ENCODE measurements at places on chromosomes 11 and 22.

DNA sequence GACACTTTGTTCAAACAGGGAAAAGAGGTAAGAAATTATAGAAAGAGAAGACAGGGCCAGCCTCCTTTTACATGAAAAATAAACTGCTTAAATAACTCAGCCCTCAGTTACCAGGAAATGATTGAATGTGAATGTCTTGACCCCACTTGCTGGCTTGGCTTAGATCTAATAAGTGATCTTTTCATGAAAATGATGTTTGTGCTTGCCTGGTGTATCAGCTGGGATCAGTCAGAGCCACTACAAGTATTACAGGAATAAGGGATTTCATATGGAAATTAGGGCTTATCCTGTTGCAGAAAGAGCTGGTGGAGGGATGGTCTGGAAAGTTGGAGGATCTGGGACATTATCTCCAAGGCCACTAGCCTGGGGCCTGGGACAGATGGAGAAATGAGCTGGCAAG lies 51.8 kb downstream of the COMMD9 start:
- DNase-seq: no peak

DNA sequence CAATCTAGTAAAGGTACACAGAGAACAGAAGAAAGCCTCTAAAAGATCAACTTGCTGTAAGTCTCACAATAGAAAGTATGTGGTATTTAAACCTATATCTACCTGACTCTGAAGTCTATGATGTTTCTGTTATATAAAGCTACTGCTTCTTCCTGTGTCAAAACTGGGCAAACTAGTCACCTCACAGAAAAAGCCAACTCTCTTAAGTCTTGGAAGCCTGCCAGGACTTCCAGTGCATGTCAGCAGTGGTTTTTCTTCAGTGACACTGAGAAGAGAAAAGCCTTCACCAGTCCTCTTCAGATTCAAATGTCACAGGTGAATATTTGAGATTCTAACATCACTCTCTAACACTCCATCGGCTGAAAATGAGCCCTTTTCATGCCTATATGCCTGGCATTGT lies 808.0 kb downstream of the DLG2 start:
- DNase-seq: no peak

GRCh38 chr11:73414977-73415651 lies 38.9 kb downstream of the RELT start:
- no peak for DNase-seq

GRCh38 chr11:16610738-16611388 lies 127.6 kb upstream of the C11orf58 start:
- DNase-seq: no peak

- DNase-seq: no peak
Measured at GRCh38 chr11:94968334-94968958, 4.9 kb downstream of the CWC15 start.

GRCh38 chr22:43313244-43313889 lies 29.8 kb downstream of the SCUBE1 start:
- DNase-seq: peak; percentile 13

- no peak for DNase-seq
Measured at GRCh38 chr22:40199852-40200251, 22.1 kb downstream of the TNRC6B start.

DNA sequence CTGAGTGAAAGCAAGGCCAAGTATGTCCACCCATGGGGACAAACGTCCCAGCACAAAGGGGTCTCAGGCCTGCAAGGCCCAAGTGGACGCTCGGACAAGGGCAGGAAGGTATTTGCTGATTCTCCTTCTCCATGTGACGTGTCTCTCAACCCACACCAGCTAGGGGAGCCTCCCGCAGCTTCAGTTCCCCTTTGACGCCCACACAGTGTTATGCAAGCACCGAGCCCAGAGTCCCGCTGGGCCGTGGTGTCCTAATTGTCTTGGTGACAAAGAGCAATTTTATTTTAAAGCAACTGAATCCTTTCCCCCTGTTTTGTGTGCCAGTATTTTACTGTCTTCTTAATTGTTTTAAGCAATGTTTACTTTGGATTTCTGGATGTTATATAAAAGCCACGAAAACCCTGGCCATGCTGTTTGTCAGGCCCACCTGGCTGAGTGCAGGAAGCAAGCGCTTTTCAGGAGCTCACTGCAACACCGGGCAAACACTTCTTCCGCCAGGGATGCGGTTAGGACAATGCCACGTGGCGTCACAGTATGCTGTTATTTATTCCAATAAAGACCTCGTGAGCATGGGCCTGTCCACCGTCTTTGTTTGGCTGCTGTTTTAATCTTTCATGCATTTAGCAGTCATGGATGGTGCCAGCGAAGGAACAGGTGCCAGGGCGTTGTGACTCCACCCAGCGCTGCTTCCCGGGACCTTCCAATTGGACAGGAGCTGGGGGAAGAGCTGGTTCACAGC lies 8.2 kb upstream of the PARVG start:
- DNase-seq: peak; percentile 34

DNA sequence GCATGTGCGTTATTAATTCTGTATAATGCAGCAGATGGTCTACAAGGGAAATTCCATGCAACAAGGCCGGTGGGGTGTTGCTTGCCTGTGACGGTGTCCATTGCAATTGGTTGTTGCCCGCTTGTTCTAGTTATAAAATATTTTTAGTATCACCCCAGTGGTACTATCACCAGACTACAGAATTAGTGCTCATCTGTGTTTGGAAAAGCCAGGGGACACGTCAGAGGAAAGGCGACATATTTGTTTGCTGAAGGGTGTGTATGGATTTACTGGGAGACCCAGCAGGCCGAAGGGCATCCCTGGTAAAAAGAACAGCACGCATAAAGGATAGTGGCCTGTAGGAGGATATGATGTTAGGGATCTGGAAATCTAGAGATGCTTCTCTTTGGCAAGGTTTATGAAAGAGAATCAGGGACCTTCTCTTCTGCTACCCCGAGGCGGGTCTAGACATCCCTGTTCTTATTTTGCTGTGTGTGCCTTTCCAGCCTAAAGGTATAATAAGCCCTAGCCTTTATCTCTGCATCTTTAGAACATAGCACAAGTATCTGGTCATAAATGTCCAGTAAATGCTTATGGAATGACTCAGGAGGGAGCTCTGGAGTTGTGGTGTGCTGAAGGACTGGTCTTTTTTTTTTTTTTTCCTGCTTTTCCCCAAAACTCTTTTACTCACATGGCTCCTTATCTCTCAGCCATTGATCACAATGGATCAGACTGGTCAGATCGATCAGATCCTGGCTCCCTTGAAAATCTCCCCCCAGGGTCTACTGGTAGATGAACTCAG lies 90.9 kb downstream of the LDLRAD3 start:
- no peak for DNase-seq

GRCh38 chr22:37105154-37105553 lies 4.4 kb downstream of the TMPRSS6 start:
- DNase-seq: no peak

- DNase-seq: no peak
Measured at GRCh38 chr11:22466351-22466750, 128.2 kb downstream of the SLC17A6 start.

DNA sequence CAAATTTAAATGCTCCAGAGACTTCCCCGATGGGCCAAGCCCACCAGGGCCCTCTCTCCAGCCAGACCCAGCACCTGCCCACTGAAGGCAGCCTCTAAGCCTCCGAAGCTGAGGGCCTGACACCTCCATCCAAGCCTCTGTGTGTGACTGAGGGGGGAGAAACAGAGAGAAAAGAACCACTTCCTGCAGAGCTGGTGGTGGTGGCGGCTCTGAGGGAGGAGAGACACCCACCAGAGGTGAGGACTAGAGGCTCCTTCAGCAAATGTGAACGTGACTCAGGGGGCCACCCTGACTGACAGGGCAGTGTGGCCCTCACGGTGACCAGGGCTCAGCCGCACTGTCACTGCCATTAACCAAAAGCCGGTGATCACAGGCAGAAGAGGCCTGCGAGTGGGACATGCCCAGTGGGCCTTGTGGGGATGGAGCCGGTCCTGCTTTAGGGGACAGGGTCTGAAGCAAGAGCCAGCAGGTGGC lies 31.0 kb upstream of the CD5 start:
- DNase-seq: no peak

Data from body of pancreas (tissue), 4 donors.